ENCODE measurements at places on chromosomes 1 and 21. TPM values are rescaled to one million over a fixed set of nuclear protein-coding genes. Genes with fewer than 3 reads are reported as not detected.

The LDLRAD1 gene
- not detected for total RNA-seq

The PSMA5 gene
- 109 TPM for total RNA-seq

GRCh38 chr1:212260557-212261355 is 24.5 kb upstream of the PPP2R5A start:
- H3K27ac ChIP-seq, result no peak overlapping the region
- H3K27me3 ChIP-seq, result no peaks in the 10 kb centered on the region
- no peaks in the 10 kb centered on the region for H3K36me3 ChIP-seq
- DNase-seq, result no peak
- H3K4me1 ChIP-seq, result peaks cover 9% of the 10 kb centered on the region

DNA sequence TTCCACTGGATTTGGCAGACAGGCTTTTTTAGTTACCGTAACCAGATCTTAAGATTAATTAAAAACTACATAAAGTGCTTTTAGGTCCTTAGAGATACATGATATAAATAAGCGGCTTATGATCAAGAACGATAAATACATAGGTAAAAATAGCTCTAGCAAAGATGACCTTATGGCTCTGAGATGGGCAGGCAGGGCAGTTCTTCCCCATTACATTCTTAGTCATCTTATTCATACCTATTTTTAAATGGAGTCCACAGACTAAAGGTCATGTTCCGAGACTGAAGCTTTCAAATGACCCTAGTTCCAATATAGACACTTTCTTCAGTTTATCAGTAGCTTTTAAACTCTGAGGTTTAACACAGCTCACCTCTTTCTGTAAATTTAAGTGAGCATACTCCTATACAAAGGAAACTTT is 4.3 kb downstream of the MCL1 start:
- H3K27me3 ChIP-seq, result peaks cover 15% of the 10 kb centered on the region
- peaks cover 52% of the 10 kb centered on the region for H3K36me3 ChIP-seq
- H3K4me1 ChIP-seq, result peaks cover 54% of the 10 kb centered on the region
- no peak for DNase-seq
